ENCODE measurements at places on chromosomes 4 and X. TPM values are rescaled to one million over a fixed set of nuclear protein-coding genes. Genes with fewer than 3 reads are reported as not detected.

- DNase-seq, result no peak
These were observed 1.1 kb upstream of the CCNQ start for GRCh38 chrX:153600032-153600373.

DNA sequence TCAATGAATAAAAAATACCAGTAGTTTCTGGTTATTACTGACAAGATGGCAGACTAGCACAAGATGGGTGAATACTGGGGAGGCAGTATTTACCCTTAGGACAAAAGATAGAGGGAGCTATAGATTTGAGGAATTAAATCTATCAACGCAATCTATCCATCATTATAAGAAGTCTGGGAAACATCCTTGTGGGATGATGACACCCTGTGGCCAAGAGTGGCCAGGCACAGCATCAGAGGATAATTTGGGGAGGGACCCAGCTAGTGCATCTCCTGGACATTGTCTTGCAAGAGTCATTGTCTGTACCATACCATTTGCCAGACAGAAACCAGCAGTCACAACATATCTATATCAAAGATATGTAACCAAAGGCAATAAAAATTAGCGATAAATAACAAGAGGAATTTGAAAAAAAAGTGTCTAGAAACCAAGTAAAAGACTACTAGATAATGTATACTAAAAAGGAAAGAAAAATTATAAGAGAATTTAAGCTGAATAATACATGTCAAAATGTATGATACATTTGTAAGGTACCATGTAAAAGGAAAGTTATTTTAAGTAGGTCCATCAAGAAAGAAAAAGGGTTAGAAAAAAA is 22.9 kb downstream of the KCTD8 start:
- DNase-seq, result no peak

DNA sequence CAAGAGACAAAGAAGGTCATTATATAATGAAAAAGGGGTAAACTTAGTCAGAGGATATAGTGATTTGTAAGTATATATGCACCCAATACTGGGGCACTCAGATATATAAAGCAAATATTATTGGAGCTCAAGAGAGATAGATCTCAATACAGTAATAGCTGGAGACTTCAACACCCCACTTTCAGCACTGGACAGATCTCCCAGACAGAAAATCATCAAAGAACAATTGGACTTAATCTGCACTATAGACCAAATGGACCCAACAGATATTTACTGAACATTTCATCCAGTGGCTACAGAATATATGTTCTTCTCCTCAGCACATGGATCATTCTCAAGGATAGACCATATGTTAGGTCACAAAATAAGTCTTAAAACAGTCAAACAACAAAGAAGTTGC is 47.2 kb upstream of the RBMXL3 start:
- no peak for DNase-seq

Gene PLAC1
- 6.4 TPM for polyA plus RNA-seq

Gene IL2
- polyA plus RNA-seq, result not detected

- DNase-seq, result no peak
These were observed 1496.4 kb downstream of the RPA4 start for GRCh38 chrX:98380106-98380505.

DNA sequence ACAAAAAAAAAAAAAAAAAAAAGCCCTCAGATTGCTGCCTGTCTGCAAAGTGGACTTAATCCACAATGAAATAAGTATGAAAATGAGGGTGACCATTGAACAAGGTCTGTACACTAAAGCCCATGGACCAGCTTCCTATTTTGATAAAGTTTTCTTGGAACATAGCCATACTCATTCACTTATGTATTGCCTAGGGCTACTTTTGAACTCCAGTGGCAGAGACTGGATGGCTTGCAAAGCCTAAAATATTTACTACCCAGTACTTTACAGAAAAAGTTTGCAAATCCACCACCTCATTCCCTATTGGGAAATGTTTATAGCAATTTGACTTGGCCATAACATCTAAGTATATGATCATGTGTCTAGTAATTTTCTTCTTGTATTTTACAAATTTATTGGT is 481.7 kb downstream of the NAF1 start:
- DNase-seq, result no peak

Gene IRS4
- polyA plus RNA-seq, result 2.7 TPM

DNA sequence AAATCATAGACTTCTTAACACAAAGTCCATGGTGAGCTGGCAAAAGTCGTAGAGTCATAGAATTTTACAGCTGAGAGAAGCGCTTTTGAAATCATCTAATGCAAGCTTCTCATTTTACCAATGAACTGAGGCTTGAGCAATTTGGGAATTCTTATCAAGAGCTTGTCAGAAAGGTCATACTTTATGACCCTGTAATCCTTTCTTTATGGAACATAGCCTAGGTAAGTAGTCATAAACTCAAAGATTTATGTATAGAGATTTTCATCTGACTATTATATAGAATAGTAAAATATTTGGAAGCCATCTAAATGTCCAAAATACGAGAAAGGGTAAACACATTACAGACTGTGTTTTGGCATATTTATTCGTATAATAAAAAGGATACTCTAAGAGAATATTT is 563.5 kb downstream of the PCDH7 start:
- no peak for DNase-seq

Gene HSFX1
- polyA plus RNA-seq, result 2.6 TPM

GRCh38 chr4:7716010-7716721 is 223.5 kb downstream of the AFAP1 start:
- no peak for DNase-seq

- DNase-seq, result no peak
These were observed 513.8 kb upstream of the FAM241A start for GRCh38 chr4:111631215-111631999.

DNA sequence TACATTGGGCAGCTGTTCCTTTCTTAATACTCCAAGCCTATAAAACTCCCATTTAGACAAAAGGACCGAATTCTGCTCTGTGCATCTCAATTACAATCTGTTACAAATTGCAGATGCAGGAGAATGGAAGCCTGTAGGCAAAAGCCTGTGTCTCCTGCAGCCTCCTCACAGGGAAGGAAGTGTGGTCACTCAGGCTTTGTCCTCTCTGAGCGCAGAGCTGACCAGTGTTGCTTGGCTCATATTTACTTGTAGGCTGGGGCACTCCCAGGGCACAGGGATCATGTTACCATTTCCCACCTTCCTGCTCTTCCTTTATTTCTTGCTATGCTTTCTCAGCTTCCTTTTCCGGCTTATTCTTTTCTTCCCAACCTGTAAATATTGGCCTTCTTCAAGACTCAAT is 15.7 kb downstream of the SUPT20HL2 start:
- DNase-seq, result no peak

DNA sequence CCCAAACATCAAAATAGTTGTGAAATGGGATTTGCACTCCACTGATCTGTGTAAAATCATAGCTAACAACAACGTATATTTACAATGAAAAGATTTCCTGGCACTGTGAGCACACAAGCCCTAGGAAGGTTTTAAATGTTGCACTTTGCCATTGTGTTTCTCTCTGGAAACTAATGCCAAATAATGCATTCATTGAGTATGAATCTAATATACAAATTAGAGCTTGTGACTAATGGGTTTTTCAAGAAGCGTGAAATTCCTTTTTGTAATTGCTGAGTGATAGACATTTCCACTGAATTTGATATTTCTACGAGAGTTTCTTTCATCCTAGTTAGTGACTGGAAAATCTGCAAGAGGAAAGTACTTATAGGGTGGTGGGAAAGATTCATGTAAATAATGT is 135.9 kb downstream of the COL25A1 start:
- no peak for DNase-seq

Gene HPGDS
- 4.0 TPM for polyA plus RNA-seq
